ENCODE measurements at places on chromosomes 3 and 15.
A peak's percentile ranks its signal among the peaks of the same experiment; 100 is the strongest.

DNA sequence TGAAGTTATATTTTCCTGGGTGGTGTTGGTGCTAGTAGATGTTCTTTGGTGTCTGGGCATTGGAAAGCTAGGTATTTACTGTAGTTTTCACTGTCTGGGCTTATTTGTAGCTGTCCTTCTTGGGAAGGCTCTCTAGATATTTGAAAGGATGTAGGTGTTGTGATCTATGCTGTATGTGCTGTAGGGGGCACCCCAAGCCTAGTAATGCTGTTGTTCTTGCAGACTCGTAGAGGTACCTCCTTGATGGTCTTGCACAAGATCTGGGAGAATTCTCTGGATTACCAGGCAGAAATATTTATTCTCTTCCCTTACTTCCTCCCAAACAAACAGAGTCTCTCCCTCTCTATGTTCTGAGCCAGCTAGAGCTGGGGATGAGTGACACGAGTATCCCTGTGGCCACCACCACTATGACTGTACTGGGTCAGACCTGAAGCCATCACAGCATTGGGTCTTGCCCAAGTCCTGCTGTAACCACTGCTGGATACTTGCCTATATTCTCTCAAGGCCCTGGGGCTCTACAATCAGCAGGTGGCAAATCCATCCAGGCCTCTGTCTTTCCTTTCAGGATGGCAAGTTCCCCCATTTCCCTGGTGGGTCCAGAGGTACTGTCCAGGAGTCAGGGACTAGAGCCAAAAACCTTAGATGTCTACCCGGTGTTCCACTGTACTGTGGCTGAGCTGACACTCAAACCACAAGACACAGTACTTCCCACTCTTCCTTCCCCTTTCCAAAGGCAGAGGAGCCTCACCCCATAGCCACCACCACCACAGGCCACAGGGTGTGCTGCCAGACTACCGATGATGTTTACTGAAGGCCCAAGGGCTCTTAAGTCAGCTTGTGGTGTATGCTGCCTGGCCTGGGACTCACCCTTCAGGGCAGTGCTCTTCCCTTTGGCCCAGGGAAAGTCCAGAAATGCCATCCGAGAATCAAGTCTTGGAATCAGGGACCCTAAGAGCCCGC lies 195.2 kb upstream of the DPPA4 start:
- peak; percentile 89 for DNase-seq

DNA sequence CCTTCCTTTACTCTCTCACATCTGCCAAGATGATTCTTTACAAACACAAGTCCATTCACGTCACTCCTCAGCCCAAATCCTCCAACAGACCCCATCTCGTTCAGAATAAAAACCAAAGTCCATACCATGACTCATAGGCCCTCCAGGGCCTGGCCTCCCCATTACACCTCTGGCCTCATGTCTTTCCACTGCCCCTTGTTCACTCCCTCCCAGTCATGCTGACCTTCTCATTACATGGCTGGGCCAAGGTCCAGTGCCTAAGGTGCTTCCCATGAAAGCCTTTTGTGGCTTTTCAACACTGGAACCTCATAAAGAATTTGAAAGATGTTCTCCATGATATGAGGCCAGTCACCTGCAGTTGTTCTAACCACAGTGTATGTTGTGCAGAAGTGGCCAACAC lies 44.5 kb downstream of the NEK10 start:
- no peak for DNase-seq

GRCh38 chr15:79883579-79884203 lies 13.1 kb downstream of the MTHFS start:
- DNase-seq: no peak

GRCh38 chr3:129442486-129442885 lies 2.5 kb downstream of the IFT122 start:
- no peak for DNase-seq

GRCh38 chr15:101480613-101481380 lies 8.7 kb downstream of the PCSK6 start:
- no peak for DNase-seq

DNA sequence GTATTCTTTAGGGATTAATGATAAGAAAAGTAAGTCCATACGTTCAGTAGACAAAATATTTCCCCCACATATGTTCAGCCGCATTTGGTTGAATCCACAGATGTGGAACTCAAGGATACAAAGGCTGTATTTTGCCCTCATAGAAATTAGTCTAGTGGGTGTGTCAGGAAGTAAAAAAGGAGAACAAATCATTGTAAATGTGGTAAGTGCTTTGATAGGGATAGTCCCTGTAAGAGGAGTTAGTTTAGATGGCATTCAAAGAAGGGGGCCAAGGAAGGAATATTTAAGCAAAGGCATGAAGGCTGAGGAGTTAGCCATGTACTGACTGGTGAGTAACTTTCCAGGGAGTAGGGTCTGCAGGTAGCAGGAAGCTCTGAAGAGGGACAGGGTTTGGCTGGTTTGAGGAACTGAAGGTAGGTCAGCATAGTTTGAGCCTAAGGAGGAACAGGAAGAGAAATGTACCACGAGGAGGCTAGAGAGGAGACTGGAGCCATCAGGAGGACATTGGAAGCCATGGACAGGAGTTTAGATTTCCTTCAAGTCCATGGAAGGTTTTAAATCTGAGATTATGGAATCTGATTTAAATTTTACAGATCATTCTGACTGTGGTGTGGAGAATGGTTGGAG lies 98.8 kb downstream of the MME start:
- no peak for DNase-seq

GRCh38 chr15:48796930-48797329 lies 13.9 kb downstream of the CEP152 start:
- DNase-seq: peak; percentile 86

DNA sequence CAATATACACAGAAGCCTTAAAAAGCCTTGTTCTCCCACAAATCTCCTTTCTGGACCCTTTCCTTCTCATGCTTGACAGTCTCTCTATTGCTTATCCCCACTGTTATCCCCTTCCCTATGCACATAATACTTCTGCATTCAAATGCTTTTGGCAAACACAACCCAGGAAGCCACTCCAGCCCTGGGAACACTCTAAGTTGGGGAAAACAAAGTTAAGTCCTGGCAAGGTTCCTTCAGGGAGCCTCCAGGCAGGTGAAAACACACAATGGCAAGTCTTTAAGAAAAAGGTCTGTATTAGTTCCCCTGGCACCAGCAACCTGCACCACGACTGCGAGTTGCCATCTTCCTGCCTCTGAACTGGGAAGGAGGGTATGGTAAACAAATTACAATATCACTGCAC lies 19.7 kb upstream of the GANC start:
- no peak for DNase-seq

- peak; percentile 41 for DNase-seq
Observed at GRCh38 chr3:190701096-190701532, 161.4 kb downstream of the GMNC start.

DNA sequence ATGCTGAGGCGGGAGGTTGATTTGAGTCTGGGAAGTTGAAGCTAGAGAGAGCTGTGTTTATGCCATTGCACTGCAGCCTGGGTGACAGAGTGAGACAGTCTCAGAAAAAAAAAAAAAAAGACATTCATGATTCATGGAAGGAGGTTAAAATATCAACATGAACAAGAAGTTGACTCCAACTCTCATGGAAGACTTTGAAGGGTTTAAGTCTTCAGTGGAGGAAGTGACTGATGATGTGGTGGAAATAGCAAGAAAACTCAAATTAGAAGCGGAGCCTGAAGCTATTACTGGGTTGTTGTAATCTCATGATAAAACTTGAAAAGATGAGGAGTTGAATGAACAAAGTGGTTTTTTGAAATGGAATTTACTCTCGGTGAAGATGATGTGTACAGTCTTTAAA lies 491.8 kb downstream of the SQOR start:
- DNase-seq: peak; percentile 18

- no peak for DNase-seq
Observed at GRCh38 chr3:23238156-23238555, 35.0 kb downstream of the UBE2E2 start.

- peak; percentile 36 for DNase-seq
Observed at GRCh38 chr3:108518895-108519294, 8.5 kb upstream of the MYH15 start.

- DNase-seq: peak; percentile 29
Observed at GRCh38 chr3:62670351-62670750, 204.9 kb downstream of the CADPS start.

GRCh38 chr15:56913670-56914069 lies 4.8 kb upstream of the TCF12 start:
- peak; percentile 70 for DNase-seq

- no peak for DNase-seq
Observed at GRCh38 chr3:6732807-6733206, 128.1 kb upstream of the GRM7 start.

GRCh38 chr3:127775398-127776109 lies 46.8 kb downstream of the MGLL start:
- peak; percentile 71 for DNase-seq

- DNase-seq: peak; percentile 18
Observed at GRCh38 chr3:12553921-12554391, 2.9 kb upstream of the MKRN2 start.

DNA sequence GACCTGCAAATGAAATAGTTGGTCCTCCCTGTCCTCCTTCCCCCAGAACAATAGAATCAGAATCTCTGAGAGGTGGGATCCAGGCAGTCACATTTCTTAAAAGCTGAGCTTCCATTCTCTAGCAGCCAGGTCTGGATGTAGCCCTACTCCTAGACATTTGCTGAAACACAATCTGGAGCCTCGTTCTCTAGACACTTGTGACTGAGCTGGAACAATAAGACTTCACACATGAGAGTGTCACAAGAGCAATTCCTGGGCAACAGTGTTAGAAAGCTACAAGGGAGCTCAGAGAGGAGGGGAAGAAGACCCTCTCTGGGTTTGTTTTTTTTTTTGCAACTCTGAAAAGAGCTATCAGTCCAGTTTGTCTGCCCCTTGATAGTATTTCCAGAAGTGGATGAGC lies 14.5 kb downstream of the CORO2B start:
- DNase-seq: no peak

DNA sequence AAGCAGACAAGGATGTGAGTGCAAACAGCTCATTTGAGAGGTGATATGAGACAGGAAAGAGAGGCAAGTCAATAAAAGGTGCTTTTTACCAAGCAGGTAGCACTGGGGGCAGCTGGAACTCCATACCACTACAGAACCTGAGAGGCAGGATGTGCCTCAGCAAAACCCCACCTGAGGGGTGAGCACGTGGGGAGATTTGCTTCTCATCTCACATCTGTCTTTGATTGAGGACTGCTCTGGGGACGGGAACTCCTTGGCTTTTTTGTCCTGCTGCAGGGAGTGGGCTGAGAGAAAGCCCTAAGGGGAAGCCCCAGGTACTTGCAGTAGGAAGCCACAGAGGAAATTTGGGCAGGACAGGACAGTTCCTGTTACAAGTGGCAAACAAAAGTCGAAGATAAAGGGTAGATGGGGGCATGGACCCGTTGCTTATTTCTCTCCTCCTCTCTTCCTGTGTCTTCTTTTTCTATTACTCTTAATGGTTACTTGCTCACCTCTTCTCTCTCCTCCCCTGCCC lies 27.1 kb downstream of the CFAP161 start:
- no peak for DNase-seq

DNA sequence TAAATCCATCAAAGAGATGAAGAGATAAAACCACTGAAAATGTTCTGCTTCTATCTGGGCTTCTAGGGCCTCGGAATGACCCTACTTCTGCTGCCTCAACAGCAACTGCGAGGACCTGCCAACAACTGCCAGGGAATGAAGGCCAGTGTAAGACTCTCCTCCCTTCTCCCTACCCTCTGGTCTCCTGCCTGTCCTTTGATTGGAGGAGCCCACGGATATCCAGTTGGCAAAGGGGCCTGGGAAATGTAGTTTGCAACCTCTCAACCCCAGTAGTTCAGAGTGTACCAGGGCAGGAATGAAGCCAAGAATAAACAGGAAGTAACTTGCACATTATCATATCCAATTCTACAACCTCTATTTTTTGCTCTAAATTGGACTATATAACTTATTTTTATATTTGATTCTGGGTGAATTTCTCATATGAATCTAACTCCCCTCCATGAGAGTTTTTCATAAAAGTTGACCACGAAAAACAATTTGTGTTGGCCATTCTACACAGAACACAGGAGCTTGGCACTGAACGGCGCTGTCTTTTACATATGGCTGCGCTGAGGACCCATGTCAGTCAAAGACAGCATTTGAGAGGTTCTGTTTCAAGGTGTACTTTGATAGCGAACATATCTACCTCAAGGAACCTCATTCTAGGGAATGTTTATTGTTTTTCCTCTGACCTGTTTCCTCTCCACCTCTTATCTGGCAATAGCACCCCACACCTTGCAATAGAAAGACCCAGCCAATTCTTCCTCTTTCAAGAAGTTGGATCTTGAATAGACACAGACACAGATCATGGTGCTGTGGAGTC lies 91.1 kb upstream of the RNF7 start:
- DNase-seq: peak; percentile 76

DNA sequence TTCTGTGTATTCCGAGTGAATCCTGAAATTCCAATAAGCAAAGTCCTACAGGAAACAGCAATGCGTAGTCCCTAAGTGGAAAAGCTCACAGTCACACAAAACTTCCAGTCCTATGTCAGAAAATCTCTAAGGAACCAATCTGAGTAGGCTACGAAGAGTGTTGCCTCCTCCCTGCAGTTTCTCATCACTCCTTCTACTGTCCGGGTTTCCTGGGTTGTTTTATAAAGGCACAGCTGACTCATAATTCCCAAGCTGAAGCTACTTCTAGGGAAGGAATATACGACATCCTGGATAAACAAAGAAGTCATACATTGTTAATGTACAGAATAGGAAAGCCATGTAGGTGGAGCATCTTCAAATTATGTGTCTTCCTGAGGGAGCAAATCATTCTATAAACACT lies 65.7 kb upstream of the RGMA start:
- no peak for DNase-seq

DNA sequence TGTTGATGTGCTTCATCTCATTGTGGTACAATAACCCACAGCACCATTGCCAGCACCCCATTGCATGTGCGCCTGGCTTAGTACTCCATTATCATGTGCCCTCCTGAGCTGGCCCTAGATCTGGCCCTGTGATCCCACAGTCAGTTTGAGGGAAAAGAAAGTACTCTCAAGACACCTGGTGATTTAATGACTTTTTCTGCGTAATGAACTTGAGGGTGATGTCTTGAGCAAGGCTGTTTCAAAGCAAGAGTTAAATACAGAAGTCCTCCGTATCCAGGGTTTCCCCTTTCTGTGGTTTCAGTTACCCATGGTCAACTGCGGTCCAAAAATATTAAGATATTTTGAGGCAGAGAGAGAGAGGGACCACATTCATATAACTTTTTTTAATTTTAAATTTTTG lies 16.3 kb downstream of the C3orf20 start:
- DNase-seq: no peak

- DNase-seq: peak; percentile 76
Observed at GRCh38 chr3:59812237-59813147, 762.7 kb upstream of the CFAP20DC start.

GRCh38 chr15:40272485-40273056 lies 10.3 kb downstream of the ANKRD63 start:
- no peak for DNase-seq

GRCh38 chr3:174869448-174869847 lies 10.3 kb downstream of the NAALADL2 start:
- peak; percentile 19 for DNase-seq

GRCh38 chr3:143387425-143387824 lies 267.9 kb downstream of the CHST2 start:
- no peak for DNase-seq

DNA sequence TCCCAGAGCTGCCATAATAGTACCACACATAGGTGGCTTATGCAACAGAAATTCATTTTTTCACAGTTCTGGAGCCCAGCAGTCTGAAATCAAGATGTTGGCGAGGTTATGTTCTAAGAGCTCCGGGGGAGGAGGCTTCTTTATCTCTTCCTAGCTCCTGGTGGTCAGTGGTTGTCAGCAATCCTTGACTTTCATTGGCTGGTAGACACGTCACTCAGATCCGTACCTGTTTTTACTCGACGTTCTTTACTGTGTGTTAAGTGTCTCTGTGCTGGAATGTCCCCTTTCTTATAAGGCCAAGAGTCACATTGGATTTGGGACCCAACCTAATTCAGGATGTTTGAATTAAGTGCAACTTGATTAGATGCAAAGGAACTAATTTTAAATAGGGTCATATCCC lies 218.5 kb upstream of the CNTN3 start:
- DNase-seq: no peak

Measured in iris pigment epithelial cell (primary cell).